EL (cell line): ENCODE measurements at places on chromosomes 1 and 21.

DNA sequence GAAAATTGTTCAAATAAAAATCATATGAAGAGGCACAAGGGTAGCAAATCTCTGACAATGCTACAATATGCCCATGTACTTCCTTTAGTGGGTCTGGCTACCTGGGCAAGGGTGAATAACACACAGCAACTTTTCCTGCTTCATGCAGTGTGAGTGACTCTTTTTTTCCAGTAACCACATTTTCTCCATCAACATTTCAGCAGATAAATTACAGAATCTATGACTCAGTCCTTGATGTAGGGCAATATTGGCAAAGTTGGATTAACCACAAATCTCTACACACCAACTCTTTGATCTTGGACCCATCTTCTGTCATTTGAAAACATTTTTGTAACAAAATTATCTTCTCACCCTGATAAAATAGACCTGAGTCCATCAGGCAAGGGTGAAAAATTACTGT is 31.7 kb downstream of the ERICH3 start:
- no peak for DNase-seq

DNA sequence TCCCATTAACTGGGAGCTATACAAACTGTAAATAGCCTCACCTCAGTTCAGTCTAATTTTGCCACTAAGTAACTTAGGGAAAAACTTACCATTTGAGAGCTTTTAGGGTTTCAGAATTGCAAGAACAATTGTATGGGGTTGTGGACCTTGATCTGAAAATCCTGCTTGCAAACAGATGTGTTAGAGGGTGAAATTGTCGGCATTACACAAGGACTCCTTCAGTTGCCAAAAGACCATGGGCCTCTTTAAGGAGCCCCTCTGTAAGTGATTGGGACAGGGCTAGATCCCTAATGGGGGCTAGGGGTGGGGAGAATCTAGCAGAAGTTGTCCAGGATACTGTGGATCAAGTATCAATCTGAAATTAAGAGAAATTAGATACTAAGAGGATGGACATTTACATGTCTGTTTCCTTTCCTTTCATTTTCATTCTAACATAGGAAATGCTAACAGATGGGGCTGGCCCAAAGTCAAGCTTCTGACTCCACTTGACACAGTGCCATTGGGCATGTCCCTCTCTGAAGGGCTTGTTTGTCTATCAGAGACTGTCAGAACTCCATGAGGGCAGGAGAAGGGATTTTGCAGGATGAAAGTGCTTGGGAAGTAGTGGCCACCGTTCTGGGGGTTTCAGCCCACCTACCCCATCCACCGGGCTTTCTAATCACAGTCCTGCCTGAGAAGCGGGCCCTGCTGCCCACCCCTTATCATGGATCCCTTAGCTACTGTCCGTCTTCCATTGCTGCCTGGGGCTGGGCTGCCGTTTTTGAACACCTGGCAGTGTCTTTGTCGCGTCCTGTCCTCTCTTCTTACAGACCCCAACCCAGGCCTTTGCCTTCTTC is 54.7 kb downstream of the STUM start:
- peak; percentile 58 for DNase-seq

GRCh38 chr1:74780594-74780993 is 47.6 kb downstream of the TYW3 start:
- DNase-seq = no peak

GRCh38 chr1:109190189-109190588 is 23.5 kb upstream of the SARS1 start:
- DNase-seq = no peak
